ENCODE measurements at places on chromosomes 11 and 22.

DNA sequence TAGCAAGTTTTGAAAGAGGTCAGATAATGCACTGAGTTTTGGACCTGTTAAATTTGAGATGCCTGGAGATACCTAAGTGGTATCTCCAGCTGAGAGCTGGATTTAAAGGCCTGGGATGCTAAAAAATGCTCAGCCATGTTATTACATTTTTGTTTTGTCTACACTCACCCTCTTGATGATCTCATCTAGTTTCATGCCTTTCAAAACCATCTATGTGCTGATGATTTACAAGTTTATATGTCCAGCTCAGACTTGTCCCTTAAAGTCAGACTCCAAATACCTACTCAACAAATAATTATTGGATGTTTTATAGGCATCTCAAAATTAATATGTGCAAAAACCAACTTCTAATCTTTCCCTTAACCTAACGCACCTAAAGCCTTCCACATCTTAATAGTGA is 103.6 kb upstream of the OR9G4 start:
- no peak for DNase-seq

- DNase-seq: no peak
Measured at GRCh38 chr11:131611322-131611721, 240.9 kb downstream of the NTM start.

DNA sequence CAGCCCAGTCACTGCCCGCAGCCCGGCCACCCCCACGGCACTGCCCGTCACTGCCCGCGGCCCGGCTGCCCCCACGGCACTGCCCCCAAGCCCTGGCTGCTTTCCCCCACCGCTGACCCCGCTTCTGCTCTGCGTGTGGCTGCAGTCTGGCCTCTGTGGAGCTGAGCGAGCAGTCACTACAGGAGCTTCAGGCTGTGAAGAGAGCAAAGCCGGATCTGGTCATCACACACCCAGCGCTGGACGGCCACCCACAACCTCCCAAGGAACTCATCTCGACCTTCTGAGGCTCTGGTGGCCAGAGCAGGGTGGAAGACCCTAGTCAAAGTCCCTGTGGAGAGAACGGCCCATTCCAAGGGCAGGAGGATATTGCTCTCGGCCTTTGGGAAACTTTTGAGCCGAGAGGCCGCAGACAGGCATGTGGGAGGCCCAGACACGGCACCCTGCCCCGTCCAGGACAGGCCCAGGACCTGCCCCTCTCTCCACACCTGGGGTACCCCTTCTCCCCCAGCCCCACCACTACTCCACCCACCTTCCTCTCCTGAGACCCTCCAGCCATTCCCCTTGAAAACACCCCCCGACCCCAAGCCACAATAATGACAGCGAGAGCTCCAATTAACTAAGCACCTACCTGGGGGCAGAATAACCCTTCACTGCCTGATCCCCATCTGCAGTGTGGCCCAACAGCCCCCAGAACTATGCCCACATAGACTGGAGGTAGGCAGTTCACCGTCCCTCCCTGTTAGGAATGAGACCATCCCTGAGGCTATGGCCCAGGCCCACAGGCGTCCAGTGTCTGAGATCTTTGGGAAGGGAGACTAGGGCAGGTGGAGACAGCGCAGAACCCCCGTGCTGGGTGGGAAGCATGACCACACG is 3.7 kb upstream of the PGGHG start:
- no peak for DNase-seq

DNA sequence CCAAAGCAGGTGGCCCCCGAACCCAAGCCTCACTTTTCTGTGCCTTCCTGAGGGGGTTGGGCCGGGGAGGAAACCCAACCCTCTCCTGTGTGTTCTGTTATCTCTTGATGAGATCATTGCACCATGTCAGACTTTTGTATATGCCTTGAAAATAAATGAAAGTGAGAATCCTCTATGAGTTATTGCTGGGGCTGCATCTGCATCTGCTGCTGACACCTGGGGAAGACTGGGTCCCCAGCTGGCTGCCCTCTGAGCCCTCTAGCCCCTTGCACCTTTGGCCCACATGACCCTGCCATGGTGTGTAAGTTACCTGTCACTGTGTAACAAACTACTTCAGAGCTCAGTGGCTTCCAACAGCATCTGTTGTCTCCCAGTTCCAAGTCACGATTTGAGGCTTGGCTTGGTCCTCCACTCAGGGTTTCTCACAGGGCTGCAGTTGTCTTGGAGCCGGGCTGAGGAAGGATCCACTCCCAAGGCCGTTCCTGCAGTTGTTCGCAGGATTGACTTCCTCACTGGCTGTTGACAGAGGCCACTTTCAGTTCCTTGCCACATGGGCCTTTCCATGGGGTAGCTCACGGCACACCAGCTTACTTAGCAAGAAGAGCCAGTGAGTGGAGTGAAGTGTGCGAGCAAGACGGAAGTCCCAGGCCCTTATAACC is 13.5 kb upstream of the UVRAG start:
- DNase-seq: no peak

DNA sequence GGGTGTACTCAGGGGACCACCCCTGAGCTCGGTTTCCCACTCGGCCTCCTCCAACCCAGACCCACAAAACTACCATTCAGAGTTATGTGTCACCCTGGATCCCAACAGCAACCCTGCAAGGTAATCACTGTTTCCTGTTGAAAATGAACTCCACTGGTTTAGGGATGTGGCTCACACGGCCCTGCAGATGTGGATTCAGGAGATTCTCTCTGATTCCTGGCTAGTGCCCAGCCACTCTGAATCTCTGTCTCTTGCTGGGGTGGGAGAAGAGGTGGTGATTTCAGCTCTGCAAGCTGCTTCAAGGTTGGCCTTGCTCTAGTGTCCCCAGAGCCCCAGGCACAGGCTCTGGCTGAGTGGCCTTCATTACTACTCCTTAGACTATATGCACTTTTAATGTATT is 1231.6 kb downstream of the TBC1D22A start:
- DNase-seq: no peak

DNA sequence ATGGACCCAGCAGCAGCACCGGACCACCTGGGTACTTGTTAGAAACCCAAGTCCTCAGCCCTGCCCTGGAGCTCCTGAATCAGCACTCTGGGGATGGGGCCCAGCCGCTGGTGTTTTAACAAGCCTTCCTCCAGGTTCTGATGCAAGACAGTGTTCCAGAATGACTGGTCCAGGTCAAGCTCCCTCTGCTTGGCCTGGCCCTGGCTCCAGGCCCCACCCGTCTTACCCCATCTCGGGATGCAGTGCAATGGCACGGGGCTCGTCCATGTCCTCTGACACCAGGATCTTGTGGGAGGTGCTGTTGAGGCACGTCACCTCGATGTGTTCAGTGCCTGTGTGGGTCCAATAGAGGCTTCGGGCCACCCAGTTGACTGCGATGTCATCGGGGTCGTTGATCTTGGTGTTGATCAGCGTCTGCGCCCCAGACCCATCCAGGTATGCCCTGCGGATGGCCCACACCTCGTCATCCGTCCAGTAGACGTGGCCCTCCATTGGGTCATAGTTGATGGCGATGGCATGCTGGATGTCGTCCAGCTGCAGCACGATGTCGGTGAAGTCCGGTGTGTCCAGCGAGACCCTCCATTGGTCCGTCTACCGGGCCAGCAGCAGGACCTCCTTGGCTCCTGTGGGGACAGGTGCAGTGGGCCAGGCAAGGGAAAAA is 140.3 kb downstream of the CRYBB2 start:
- no peak for DNase-seq

DNA sequence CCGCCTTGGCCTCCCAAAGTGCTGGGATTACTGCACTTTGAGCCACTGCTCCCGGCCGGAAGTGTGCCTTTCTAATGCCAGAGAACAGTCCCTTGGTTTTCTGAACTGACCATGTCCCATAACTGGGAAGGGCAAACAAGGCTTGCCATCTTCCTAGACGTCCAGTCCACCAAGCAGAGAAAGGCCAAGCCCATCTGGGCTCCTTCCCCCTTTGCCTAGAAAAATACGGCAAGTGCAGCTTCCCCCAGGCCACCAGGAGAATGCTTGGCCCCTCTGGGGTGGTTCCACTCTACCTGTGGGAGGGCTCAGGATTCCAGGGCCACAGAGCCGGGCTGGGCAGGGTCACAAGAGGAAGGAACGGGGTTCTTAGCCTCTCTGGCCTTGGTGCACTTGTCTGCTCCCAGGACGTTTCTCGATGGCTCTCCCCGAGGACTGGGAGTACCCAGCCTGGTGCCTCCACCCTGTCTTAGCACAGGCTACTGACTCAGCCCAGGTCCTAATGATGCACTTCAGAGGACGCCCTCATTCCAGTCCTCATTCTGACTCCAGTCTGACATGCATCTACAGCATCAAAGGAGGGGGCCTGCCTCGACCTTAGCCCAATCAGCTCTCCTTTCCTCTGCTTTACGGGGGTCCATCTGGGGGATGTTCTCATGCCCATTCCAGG is 1.2 kb downstream of the USP2 start:
- no peak for DNase-seq

- DNase-seq: no peak
Measured at GRCh38 chr11:134374891-134375550, 37.0 kb downstream of the B3GAT1 start.

- no peak for DNase-seq
Measured at GRCh38 chr22:42134100-42135020, 3.8 kb upstream of the CYP2D6 start.

DNA sequence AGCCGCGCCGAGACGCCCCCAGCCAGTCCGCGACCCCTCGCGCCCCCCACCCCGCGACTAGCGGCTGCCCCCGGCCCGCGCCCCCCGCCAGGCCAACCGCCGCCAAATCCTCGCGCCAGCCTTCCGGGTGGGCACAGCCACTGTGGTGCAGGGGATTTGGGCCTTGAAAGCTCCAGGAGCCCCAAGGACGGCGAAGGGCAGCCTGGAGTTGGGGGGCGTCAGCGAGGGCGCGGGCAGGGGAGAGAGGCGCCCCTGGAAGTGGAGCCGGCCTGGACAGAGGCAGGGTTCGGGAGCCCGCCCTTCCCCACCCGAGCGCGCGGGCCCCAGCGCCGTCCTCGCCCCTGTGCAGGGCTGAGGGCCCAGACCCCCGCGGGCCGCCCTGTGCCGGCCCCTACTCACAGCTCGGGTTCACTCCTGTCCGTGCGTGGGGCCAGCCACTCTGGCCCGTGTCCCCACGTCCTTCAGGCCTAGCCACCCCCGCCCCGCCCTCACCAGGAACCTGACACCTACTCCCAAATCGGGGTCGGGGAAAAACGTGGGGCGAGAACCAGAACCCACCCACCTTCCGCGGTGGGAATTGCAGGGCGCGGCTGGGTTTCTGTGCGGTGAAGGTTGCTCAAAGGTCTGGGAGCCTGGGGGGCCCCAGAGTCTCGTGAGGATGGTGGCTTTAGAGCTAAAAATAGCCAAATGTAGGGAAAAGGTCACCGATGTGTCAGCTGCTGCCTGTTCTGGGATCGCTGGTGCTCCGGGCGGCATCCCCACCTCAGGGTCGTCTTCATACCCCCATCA is at the start of gene CPT1B:
CPT1B (minus strand) TSS at position 441 of the 789 bp plus-strand sequence. CDS start 512 bp downstream, outside the sequence.
- DNase-seq: no peak

GRCh38 chr11:8784954-8785353 is 102.4 kb downstream of the RPL27A start:
- DNase-seq: no peak

DNA sequence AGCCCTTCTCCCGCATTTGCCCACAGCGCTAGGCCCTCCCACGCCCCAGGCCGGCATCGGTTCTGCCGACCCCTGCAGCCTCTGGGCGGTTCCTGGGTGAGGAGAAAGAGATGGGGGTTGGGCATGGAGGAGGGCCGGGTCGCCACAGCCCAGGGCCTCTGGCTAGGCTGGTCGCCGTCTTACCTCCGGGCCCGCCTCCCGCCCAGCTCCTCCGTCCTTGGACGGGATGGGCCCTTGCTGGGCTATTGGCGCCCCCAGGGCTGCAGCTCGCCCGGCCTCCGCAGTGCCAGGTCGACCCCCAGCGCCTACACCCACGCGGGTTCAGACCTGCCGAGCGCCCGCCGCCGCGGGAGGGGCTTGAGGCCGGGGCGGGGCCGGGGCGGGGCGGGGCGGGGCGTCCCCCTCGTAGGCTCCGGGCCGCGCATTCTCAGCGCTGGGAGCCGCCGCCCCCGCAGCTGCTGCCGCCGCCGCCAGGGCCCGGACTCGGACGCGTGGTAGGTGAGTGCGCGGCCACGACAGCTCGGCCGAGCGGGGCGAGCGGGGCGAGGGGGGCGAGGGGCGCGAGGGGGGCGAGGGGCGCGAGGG is at the start of gene CD151:
CD151 (plus strand) TSS at position 424 of the 585 bp plus-strand sequence. CDS start 3,118 bp downstream, outside the sequence.
- DNase-seq: no peak

GRCh38 chr11:9774109-9774508 is 110.2 kb downstream of the SWAP70 start:
- no peak for DNase-seq

- no peak for DNase-seq
Measured at GRCh38 chr11:37666960-37667359, 1068.9 kb upstream of the RAG2 start.

DNA sequence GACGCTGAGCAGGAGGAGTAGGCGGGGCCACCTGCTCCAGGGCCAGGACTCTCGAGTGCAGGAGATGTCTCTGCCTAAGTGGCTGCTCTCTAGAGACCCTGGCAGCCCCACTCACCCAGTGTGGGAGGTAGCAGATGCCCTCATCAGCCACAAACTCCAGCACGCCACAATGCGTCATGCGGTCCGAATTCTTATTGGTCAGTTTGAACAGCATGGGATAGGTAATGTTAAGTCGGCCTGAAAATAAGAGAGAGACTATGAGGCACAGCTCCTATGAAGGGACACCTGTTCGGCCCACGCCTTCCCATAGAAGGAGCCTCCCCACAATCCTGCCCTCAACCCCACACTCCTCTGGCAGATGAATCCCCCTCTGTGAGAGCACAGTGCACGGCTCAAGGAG is 7.4 kb downstream of the UFD1 start:
- no peak for DNase-seq

- no peak for DNase-seq
Measured at GRCh38 chr11:33690290-33691065, 10.1 kb downstream of the C11orf91 start.

DNA sequence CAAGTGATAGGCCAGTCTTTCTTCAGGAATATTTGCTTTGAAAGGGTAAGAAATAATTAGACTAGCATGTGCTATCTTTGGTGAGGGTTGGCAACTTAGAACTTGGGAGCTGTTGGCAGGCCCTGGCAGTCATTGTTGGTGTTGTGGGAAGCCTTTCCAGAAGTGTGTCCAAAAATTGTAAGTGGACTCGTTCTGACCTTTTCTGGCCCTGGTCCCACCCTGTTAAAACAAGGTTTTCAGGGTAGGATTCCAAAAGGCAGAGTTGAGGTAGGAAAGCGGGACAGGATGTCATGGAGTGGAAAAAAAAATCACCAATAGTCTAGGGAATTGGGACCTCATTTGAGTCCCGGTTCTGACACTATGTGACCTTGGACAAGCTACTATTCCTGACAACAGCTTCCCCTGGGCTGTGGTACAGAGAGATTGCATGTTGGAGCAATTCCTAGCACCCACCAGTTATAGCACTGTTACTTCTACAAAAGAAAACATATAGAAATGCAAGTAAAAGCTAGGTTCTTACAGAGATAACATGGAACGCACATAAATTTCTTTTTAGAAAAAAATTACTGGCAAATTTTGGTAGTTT is 299.3 kb upstream of the DDI1 start:
- no peak for DNase-seq
